Activated naive CD8-positive, alpha-beta T cell treated with anti-CD3 and anti-CD28 coated beads for 36 hours (primary cell): ENCODE measurements at places on chromosomes 13 and 19.

DNA sequence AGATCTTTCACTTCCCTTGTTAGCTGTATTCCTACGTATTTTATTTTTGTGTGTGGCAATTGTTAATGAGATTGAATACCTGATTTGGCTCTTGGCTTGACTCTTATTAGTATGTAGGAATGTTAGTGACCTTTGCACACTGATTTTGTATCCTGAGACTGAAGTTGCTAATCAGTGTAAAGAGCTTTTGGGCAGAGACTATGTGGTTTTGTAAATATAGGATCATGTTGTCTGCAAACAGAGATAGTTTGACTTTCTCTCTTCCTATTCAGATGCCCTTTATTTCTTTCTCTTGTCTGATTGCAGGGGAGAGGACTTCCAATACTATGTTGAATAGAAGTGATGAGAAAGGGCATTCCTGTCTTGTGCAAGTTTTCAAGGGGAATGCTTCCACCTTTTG, 160.3 kb upstream of the PCDH20 start:
- DNase-seq, result no peak

- DNase-seq, result no peak
Observed at GRCh38 chr13:79534596-79534995, 53.6 kb downstream of the NDFIP2 start.

DNA sequence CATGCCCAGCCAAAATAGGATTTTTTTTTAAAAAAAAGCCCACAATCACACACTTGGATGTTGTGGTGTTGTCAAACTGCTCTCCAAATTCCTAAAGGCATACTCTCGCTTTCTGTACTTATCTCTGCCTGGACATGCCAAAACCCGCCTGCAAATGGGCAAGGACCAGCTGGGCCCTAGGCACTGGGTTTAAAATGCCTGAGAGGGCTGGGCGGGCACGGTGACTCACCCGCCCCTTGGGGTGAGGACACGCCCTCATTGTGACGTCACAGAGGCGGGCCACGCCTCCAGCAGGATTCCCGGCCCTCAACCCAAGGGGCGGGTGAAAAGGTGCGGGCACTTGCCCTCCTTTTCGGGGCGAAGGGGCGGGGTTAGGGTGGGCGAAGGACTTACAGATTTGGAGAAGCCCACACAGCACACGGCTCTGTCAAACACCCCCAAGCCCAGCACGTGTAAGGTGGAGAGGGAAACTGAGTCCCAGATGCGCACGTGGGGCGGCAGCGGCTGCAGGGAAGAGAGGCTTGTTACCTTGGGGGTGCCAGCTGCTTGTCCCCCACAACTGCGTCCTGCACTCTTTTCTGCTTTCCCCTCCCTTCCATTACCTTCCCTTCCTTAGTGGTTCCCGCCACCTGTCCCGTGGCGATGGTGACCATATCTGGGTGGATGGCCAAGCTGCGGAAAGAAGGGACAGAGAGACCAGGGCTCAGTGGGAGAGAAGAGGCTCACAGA, 6.6 kb downstream of the EML2 start:
- DNase-seq, result peak; percentile 53

- no peak for DNase-seq
Observed at GRCh38 chr19:12092956-12093355, 28.4 kb downstream of the ZNF844 start.

- DNase-seq, result no peak
Observed at GRCh38 chr13:33401238-33401637, 115.7 kb upstream of the STARD13 start.
